ENCODE measurements at places on chromosomes 4 and X. TPM values are rescaled to one million over a fixed set of nuclear protein-coding genes. Genes with fewer than 3 reads are reported as not detected.

DNA sequence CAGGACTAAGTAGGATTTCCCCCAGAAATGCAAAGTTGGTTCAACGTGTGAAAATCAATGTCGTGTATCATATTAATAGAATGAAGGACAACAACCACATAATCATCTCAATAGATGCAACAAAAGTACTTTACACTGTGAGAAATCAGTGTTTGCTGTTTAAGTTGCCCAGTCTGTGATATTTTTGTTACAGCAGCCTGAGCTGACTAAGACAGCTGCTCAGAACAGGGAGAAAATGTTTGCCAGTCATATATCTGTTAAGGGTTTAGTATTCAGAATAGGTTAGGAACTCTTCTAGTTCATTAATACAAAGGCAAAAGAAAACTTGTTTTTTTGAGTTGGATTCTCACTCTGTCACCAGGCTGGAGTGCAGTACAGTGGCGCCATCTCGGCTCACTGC lies 12.5 kb downstream of the MAEA start:
- H3K4me1 ChIP-seq = no peaks in the 10 kb centered on the region
- DNase-seq = no peak
- no peak overlapping the region for H3K27ac ChIP-seq
- H3K36me3 ChIP-seq = no peaks in the 10 kb centered on the region
- no peaks in the 10 kb centered on the region for H3K27me3 ChIP-seq
- H3K4me3 ChIP-seq = no peak overlapping the region

DNA sequence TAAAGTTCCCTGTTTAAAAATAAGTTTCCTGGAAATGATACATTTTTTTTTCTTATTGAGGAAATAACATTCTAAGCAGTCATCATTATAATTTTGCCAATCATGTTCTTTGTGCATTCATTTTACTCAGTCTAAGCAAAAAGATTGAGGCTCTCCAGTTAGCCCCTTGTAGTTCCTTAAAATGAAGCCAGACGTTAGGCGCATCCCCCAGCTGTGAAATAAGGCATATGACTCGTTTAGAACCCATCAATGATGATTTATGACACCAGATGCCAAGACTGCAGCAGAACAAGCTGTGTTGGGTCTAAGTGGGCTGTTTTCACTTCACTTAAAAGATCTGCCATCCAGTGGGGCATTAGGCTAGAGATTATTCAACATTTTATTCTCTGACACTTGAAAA lies 17.0 kb downstream of the PDGFC start:
- H3K4me3 ChIP-seq = no peak overlapping the region
- no peaks in the 10 kb centered on the region for H3K36me3 ChIP-seq
- H3K27me3 ChIP-seq = no peaks in the 10 kb centered on the region
- H3K4me1 ChIP-seq = peaks cover 9% of the 10 kb centered on the region
- DNase-seq = no peak

GRCh38 chrX:107766470-107767150 lies 9.0 kb downstream of the TSC22D3 start:
- 0 out of 2 replicates have a peak, but pooled peaks cover 2% of the 10 kb centered on the region for H3K4me1 ChIP-seq
- H3K4me3 ChIP-seq = no peak overlapping the region
- DNase-seq = no peak
- H3K36me3 ChIP-seq = no peaks in the 10 kb centered on the region

- no peak overlapping the region for H3K27ac ChIP-seq
- no peak overlapping the region for H3K4me3 ChIP-seq
- H3K27me3 ChIP-seq = no peaks in the 10 kb centered on the region
- DNase-seq = no peak
Measured at GRCh38 chr4:72888331-72888730, 181.2 kb downstream of the COX18 start.

GRCh38 chrX:13190051-13190450 lies 129.8 kb downstream of the ATXN3L start:
- H3K27me3 ChIP-seq = no peaks in the 10 kb centered on the region
- H3K4me1 ChIP-seq = no peaks in the 10 kb centered on the region
- no peaks in the 10 kb centered on the region for H3K36me3 ChIP-seq
- no peak for DNase-seq
- H3K27ac ChIP-seq = no peak overlapping the region

DNA sequence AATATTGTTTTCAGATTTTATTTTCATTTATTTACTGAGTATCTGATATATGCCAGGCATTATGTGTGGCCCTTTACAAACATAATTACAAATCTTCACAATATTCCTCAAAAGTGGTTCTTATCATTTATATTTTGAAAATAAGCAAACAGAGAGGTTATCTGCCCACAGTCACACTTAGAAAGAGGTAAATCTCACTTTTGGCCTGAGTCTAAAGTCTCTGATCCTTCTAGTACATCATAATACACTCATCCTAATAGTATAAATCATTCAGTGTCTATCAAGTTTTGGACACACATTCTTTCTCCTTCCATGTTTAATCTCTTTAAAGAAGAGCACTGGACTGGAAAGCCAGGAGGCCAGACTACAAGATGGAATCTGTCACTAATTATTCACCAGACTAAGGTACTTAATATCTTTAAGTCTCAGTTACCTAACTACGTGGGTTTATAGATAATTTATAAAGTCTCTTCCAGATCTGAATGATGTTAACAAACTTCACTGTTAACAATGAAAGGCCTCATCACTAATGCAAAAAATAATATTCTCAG lies 281.3 kb downstream of the PPP3CA start:
- H3K36me3 ChIP-seq = no peaks in the 10 kb centered on the region
- no peak overlapping the region for H3K27ac ChIP-seq
- H3K4me1 ChIP-seq = no peaks in the 10 kb centered on the region

The USP17L10 gene
- not detected for total RNA-seq
